ENCODE measurements at places on chromosomes 13 and 19. TPM values are rescaled to one million over a fixed set of nuclear protein-coding genes. Genes with fewer than 3 reads are reported as not detected.

SLITRK6 gene
- not detected for total RNA-seq

ZNF799 gene
- 3.4 TPM for total RNA-seq

MIER2 gene
- 29.0 TPM for total RNA-seq

ZNF331 gene
- total RNA-seq, result 63.7 TPM

KRTDAP gene
- not detected for total RNA-seq

TBXA2R gene
- total RNA-seq, result 1.5 TPM

CHAMP1 gene
- total RNA-seq, result 39.4 TPM

TSHZ3 gene
- total RNA-seq, result 0.74 TPM

ZNF441 gene
- total RNA-seq, result 6.0 TPM

GNA15 gene
- total RNA-seq, result 32.8 TPM

ATP4A gene
- not detected for total RNA-seq

CCDC194 gene
- 2.8 TPM for total RNA-seq

MCF2L gene
- total RNA-seq, result 9.6 TPM

OR7A5 gene
- not detected for total RNA-seq

SULT2A1 gene
- total RNA-seq, result not detected

UBA52 gene
- 1,602 TPM for total RNA-seq

CYP4F8 gene
- not detected for total RNA-seq

ATXN8OS gene
- total RNA-seq, result not detected

CLEC17A gene
- total RNA-seq, result 0.46 TPM

ZNF614 gene
- 11.5 TPM for total RNA-seq

OR10H1 gene
- 0.07 TPM for total RNA-seq

MTMR6 gene
- total RNA-seq, result 14.4 TPM

PPM1N gene
- total RNA-seq, result 6.8 TPM

LRRC25 gene
- total RNA-seq, result not detected

PSG11 gene
- total RNA-seq, result not detected
